ENCODE measurements at places on chromosomes 3 and 15.
A peak's percentile ranks its signal among the peaks of the same experiment; 100 is the strongest.

DNA sequence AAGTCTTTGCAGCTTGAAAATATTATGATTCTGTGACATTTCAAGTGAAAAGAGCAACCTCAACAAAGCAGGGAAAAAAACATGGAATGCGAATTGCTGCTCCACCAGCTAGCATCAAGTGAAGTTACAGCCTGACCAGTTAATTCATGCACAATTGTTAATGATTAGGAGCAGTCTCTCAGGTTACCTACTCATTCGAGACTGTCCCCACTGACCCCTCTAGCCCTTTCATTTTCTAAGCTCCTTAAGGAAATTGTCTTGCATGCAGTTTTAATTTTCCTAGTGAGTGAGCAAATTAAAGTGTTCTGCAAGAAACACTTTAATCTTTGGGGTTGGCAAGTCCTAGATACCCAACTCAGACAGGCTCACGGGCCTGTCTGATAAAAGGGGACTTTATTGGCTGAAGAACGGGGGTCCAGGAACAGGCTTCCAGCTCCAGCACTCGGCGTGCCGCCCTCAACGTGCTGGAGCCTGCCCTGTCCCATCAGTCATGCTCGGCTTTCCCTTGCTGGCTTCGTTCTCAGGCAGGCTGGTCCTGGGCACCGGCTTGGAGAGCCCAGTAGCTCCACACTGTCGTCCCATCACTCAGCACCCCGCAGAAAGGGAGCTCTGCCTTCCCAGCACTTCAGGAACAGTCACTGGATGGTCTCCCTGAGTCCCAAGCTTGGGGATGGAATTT, 18.3 kb downstream of the PODXL2 start:
- no peak for DNase-seq

- DNase-seq: no peak
Observed at GRCh38 chr3:75129101-75129500, 514.6 kb upstream of the CNTN3 start.

- peak; percentile 39 for DNase-seq
Observed at GRCh38 chr3:71728632-71729342, 3.6 kb upstream of the EIF4E3 start.

GRCh38 chr3:79310016-79310415, 457.8 kb downstream of the ROBO1 start:
- no peak for DNase-seq

DNA sequence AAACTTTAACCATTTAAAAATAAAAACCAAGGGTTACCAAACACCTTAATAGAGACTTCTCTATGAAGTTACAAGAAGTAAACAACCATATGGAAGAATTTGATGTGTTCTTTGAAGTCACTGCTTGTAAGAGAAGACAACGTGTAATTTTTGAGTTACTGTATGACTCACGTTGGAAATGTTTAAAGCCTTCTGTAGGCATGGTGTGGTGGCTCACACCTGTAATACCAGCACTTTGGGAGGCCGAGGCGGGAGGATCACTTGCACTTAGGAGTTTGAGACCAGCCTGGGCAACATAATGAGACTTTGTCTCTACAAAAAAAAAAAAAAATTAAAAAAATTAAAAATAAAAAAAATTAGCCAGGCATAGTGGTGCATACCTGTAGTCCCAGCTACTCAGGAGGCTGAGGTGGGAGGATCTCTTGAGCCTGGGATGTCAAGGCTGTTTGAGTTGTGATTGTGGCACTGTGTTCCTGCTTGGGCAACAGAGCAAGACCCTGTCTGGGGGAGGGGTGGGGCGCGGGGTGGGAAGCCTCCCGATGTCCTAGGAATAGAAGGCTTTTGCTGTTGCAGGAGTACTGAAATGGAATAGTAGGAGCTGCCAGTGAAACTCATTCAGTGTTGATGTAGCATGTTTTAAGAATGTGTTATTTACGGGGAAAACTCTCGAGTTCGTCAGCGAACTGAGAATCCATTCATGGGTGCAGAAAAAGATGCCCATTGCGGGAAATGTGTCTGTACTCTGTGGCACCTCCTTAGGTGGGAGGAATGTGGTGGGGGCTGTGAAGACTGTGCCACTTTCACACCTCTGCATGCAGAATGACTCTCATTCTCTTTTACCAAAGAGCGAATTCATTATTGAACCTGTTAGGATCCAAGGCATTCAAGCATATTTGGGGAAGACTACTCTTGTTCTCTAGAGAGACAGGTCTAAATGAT, 134.2 kb downstream of the FNDC3B start:
- DNase-seq: no peak

- DNase-seq: no peak
Observed at GRCh38 chr15:67593562-67593961, 51.1 kb downstream of the MAP2K5 start.
